Activated CD8-positive, alpha-beta T cell treated with anti-CD3 and anti-CD28 coated beads, Interleukin-2, amount 10 ng/mL, durations not matched to agents 7 days and 5 days (primary cell): ENCODE measurements at places on chromosomes 11 and 22. TPM values are rescaled to one million over a fixed set of nuclear protein-coding genes. Genes with fewer than 3 reads are reported as not detected.

MMP12 gene
- not detected for total RNA-seq

CEP126 gene
- 0.37 TPM for total RNA-seq

FIBP gene
- 80.4 TPM for total RNA-seq

CLDN5 gene
- total RNA-seq: not detected

ART1 gene
- not detected for total RNA-seq

CSF2RB gene
- 1.4 TPM for total RNA-seq

ASPHD2 gene
- total RNA-seq: 10.0 TPM

PLAAT2 gene
- not detected for total RNA-seq

MUC6 gene
- total RNA-seq: not detected

SUSD2 gene
- 1.9 TPM for total RNA-seq

OR52N4 gene
- total RNA-seq: 0.63 TPM

LGR4 gene
- not detected for total RNA-seq

UNC93B1 gene
- 29.8 TPM for total RNA-seq

SLC7A4 gene
- total RNA-seq: 0.16 TPM
